ENCODE measurements at places on chromosomes 3 and 15.

GRCh38 chr15:38895326-38896255 is 331.0 kb upstream of the RASGRP1 start:
- no peak for DNase-seq

GRCh38 chr15:86403914-86404583 is 324.4 kb downstream of the AGBL1 start:
- DNase-seq, result no peak

- DNase-seq, result peak; percentile 35
Measured at GRCh38 chr3:104554425-104554824, 812.3 kb upstream of the ALCAM start.

DNA sequence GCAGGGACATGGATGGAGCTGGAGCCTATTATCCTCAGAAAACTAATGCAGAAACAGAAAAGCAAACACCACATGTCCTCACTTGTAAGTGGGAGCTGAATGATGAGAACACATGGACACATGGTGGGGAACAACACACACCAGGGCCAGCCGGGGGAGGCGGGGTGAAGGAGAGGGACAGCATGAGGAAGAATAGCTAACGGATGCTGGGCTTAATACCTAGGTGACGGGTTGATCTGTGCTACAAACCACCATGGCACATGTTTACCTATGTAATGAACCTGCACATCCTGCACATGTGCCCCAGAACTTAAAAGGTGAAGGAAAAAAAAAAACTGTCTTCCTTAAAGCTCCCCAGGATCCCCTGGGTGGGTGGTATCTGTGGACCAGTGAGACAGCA is 87.1 kb downstream of the ADAMTS17 start:
- no peak for DNase-seq

DNA sequence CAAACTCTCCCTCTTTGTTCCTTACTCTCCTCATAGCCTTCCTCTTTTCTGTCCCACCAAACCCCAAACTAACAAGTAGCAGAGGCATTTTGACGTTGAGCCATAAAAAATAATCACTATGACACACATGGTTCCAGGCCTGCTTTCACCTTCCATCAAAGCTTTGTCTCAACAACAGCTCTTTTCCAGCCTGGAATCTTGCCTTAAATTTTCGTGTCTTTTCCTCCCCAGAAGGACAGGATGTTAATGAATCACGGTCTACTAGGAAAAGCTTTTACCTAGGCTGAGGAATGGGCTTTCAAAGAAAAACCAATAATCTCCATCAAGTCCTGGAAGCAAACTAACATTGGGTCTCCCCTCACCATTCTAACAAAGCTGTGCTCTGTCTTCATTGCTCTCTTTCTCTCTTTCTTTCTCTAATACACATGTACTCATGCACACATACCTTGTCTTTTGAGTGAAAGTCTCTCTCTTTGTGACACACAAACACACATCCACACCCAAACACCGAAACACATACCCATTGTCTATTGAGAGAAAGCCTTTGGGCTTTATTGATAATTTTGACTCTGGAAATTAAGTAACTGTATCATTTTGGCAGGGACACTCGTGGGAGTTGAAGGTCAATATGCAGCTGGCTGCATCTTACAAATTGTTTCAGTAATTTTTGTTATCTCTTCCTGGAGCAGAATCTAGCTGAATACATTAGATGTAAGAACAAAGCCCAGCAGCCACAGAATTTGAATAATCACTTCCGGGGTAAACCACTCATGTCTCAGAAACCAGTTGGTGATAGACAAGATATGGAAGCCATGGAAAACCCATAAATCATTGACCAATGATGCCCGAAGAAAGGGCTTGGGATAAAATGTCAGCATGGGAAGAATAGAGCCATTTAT is 107.4 kb upstream of the SLC4A7 start:
- peak; percentile 54 for DNase-seq

Measured in inflammatory macrophage treated with lipopolysaccharide for 4 hours (primary cell).